ENCODE measurements at places on chromosomes 2 and 18. TPM values are rescaled to one million over a fixed set of nuclear protein-coding genes. Genes with fewer than 3 reads are reported as not detected.

GRCh38 chr2:240199133-240199870 is 58.8 kb upstream of the OTOS start:
- no peak for DNase-seq

DNA sequence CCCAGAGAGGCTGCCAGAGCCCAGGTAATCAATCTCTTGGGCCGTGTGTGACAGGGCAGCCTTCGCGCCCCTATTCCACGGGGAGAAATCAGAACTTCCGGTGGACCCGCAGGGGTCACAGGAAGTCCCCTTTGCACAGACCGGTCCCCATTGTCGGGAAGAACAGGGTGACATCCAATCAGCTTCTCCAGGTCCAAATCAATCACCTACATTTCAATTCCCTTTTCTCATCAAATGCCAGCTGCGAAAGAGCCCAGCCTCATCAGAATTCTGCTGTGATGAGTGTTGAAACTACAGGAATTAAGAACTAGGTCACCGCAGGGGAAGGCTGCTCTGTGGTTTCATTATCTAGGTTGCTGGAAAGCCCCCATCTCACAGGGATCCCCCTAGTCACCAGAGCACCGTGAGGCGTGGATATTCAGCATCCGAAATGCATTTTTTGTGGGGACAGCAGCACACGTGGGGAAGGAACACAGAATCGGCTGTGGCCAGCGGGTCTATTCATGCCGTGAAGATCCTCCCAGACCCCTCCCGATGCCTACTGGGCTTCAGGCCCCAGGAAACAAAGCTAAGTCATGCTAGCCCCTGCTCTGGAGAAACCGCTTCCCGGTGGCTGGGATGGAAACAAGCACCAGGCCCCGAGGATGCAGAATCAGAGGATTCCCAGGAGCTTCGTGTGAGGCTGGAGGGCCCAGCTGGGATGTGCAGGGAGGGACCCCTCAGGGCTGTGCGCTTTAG is 193.7 kb upstream of the ID2 start:
- DNase-seq: no peak

- no peak for DNase-seq
Observed at GRCh38 chr2:143688248-143688647, 559.0 kb downstream of the ARHGAP15 start.

DLGAP1 gene
- polyA plus RNA-seq: not detected

LIMS3 gene
- polyA plus RNA-seq: 0.43 TPM

DNA sequence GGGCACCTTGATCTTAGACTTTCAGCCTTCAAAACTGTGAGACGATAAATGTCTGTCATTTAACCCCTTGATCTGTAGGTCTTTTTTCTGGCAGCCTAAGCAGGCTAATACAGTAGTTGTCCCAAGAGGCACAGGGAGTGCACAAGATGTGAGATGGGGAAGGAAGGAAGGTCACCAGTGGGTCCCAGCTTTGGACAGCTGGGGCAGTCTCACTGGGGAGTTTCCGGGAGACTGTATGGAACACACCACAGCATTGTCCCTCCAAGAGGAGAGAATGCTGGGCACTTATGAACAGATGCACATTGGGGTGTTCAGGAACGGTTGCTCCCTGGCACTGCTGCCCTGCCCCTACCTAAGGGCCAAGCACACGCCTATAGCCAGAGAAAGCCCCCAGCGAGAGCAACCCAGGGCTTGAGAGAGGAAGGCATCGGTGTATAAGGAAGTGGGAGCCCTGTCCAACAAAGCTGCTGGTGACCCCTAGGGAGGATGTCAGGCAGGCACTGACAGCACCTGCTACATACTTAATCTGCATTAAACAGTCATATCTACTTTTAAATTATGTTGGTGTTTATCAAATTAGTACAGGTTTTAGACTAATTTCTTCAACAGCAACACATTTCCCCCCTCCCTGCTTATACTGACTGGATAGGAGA is 11.6 kb upstream of the NCK2 start:
- DNase-seq: no peak

DNA sequence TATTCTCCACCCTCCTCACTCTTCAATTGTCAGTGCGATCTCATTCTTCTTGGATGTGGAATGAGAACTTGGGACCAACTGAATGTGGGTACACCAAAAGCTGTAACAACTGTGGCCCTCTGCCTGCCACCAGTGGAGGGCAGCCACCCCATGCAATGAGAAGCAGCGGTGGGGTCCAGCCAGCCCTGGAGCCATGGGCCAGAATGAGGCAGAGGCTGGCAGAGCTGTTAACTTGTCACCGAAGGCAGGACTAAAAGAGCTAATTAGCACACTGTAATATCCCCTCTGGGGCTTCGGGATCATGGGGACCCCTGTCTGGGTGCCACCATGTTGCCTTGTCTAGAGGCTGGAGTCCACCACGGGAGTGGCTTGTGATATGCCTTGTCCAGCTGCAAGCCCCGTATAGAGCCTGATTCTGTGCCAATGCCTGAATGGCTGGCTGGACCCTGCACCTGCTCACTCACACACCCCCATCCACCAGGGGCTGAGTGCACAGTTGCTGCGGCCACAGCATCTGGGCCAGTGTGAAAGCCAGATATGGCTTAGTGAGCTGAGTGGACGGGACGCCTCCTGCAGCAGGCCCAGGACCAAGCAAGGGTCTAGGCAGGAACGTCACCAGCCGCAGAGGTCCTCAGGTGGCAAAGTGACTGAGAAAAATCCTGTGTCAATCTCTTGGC is 680.5 kb downstream of the DSC3 start:
- no peak for DNase-seq

DNA sequence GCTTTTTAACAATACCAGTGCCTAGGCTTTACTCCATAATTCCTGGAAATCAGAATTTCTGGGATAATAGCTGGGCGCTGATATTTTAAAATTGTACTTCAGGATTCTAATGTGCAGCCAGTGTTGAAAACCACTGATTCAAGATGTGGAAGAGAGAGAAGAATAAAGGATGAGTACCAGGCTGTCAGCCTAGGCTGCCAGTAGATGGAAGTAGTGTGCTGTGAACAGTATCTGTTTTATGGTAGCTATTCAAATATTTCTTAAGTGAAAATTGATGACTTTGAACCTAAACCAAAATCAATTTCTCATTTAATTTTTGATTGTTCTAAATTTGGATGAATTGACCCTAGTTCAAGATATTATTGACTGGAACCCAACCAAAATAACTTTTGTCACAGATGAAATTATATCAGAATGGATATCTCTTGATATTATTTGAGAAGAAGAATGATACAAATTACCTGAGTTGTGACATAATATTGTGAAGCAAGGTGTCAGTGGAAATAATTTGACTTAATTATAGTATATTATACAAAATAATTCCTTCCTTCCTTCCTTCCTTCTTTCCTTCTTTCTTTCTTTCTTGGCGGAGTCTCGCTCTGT is 88.0 kb downstream of the COMMD1 start:
- DNase-seq: peak; percentile 44

DNA sequence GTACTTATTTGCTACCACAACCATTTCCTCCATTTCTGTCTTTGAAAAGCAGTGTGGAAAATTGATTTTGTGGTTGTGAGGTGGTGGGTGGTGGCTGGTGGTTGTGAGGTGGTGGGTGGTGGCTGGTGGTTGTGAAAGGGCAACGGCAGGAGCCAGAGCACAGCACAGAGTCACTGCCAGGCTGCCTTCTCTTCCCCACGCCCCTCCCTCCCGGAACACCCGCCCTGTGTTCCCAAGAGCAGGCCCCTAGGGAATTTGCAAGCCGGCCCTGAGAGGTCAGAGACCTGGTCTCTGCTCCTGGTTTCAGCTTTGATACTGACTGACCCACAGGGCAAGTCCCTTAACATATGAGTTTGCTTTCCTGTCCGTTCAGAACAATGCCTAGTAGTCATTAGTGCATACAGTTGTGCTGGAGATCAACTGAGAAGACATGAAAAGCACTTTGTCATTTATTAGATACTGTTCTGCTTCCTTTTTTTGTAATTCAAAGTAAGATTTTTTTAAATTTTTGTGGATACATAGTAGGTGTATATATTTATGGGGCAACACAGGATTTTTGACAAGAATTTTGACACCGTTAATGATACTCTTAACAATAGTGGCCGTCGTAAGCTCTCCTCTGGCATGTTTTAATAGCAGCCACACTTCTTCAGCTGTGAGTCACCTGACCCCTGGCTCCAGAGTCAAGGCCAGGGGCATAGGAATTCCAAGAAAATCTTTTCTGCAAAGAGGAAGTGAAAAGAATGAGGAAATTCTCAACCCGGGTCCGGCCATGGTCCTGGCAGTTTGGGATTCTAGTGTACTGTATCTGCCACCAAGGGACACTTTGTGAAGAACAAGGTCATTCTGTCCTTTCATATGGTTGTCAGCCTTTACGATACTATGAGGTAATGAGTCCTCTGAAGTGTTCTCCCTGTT is 53.2 kb downstream of the ITGA6 start:
- DNase-seq: no peak
